ENCODE measurements at places on chromosomes 11 and 22.

DNA sequence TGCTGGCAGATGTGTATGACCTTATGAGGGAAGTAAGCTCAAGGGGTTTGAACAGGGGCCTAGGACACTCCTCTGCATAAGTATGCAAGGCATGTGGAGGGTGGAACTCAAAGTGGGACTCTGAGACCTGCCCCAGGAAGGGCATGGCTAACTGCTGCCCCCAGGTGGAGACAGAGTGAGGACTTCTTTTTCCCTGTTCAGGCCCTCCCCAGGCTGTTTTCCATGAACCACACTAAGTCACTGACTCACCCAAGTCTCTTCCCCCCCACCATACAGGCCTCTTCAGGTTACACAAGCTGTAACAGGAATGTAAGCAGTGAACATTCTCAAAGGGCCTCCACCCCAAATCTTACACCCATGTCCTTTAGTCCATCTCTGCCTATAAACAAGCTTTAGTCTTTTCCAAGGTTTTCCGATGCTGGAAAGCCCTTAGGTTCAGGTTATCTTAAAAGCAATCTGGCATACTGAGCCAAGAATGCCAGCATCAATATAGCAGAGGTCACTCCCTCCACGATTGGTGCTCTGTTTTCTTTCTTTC is 13.1 kb downstream of the EEF1G start:
- DNase-seq: peak; percentile 95

DNA sequence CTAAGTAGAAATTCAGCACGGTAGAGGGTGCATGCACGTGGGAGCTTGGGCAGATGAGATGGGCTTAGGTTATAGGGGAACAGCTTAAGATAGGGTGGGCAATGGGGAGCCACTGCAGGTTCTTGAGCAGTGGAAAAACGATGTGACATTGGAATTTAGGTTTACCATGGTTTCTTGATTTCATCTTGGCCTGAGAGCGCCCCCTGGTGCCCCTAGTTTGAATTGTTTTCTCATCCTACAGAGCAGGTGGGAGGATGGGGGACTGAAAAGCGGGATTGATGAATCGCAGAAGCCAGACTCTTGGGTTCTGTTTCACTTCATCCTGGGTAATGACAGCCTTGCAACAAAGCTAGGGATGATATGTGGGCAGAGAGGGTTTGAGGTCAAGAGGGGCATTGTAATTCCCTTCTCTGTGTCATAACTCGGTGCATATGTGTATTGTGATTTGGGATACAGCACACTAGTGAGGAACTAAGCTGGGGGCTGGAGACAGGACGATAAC is 6.7 kb upstream of the MCAM start:
- no peak for DNase-seq

DNA sequence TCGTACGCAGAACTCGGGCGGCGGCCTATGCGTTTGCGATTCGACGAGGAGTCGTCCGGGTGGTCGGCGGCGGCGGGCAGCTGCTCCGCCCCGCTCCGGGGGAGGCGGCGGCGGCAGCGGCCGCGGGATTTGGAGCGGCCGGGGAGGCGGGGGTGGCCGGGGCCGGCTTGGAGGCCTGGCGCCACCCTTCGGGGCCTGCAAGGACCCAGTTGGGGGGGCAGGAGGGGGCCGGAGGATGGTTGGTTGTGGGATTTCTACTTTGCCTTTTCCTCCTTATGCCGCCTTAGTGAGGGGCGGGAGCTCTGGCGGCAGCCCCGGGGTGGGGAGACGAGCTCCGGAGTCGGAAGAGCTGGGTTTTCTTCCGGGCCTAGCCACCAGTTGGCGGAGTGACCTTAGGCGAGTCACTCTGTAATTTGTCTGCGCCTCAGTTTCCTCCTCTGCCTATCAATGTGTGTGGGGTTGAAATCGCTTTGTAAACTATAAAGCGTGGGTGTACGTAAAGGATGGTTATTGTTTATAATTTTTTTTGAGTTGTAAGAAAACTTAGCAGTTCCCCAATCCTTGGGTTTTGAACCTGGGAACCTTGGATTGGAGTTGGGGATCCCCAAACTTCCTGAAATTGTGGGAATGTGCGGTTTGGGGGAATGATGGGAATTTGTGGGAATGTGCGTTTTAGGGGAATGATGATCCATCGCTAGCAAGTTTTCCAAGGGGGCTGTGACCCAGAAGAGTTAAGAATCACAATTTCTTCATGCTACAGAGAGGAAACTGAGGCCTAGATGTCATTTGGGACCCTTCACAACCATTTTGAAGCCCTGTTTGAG is 679 bp downstream of the TUG1 start:
- peak; percentile 12 for DNase-seq

- peak; percentile 90 for DNase-seq
These were observed 57.0 kb downstream of the MYH9 start for GRCh38 chr22:36330655-36331305.

DNA sequence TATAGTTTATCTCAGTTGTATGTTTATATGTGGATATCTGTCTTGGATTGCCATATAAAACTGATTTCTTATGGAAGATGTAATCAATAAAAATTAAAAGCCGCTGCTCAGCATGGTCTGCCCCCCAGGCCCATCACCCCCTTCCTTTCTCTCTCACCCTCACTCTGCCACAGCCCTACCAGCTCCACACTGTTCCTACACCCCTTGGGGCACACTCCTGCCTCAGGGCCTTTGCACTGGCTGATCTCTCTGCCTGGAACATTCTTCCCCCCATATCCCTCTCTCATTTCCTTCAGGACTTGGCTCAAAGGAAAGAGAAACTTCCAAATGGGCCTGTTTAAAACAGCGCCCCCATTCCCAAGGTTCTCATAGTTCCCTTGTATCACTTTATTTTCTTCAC is 63.1 kb downstream of the LRRC32 start:
- DNase-seq: no peak

- DNase-seq: no peak
These were observed 24.2 kb upstream of the YAP1 start for GRCh38 chr11:102085864-102086551.

DNA sequence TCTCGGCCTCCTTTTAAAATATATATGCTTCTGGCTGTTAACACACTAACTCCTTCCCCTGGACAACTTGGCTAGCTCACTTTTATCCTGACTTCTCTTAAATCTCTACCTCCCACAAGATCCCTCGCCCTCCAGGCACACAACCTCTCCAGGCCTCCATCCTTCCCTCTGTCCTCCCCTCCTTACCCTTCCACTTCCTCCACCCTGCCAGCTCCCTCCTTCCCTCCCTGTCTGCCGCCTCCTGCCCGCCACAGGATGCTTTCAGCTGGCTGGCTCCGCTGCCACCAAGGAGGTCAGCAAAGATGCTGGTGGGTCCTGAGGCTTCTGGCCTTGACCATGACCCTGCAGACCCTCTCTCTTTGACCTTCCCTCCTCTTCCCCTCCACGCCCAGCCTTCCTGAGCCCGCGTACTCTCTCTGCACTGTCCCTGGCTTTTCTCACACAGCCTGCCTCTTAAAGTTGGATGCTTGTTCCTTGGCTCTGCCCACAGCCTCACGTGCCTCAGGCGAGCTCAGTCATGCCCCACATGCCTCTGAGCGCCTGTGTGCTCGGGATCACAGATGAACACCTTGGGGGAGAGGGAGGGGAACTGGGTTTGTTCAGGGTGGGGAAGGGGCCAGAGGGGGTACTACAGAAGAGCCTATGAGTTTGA is 6.7 kb downstream of the NFAM1 start:
- no peak for DNase-seq

Measured in kidney capillary endothelial cell (primary cell).